ENCODE measurements at places on chromosomes 13 and 19. TPM values are rescaled to one million over a fixed set of nuclear protein-coding genes. Genes with fewer than 3 reads are reported as not detected.

Gene A1BG
- 14.0 TPM for total RNA-seq

Gene PNMA8C
- total RNA-seq = 0.18 TPM

- DNase-seq = no peak
Measured at GRCh38 chr13:73300718-73301425, 242.1 kb downstream of the KLF5 start.

DNA sequence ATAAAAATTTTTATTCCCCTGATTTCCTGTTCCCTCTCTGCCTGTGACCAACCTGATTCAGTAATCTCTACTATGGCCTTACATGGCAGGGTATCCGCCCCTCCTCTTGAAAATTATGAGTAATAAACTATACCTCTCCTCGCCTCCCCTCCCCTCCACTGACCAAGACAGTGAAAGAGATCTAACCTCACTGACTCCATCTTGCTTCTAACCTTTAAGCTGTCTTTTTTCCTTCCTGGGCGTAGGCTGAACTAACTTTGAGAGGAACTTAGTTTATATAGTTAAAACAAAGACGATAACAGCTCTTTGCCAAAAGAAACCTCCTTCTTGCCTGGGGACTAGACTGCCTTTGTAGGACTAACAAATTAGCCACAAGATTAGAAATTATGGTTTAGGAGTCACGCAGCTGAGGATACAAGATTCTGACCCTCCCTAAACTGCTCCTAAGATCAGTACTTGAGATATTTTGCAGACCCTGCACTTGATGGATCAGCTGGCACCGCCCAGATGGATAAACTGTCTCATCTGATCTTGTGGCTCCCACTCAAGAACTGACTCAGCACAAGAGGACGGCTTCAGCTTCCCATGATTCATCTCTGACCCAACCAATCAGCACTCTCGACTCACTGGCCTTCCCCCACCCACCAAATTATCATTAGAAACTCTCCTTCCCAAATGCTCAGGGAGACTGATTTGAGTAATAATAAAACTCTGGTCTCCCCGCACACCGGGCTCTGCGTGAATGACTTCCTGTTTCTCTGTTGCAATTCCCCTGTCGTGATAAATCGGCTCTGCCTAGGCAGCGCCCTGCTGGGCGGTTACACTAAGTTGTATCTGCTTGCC, 187.1 kb downstream of the TDRD3 start:
- no peak for DNase-seq

DNA sequence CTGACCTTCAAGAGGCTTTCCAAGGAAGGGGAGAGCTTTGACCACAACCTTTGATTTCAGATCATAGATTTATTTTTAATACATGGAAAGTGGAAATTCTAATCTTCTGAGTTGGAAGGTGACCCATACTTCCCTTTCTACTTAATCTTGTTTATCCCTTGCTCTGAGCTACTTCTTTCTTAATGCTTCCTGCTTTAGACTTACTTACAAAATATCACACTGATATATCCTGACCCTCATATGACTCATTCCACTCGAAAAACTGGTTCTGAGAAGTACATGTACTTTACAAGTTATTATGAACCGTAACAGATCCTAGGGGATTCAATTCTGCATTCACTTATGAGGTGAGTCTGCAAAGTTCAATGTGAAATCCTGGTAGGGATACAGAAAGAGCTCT, 76.2 kb upstream of the IRS2 start:
- DNase-seq = no peak

DNA sequence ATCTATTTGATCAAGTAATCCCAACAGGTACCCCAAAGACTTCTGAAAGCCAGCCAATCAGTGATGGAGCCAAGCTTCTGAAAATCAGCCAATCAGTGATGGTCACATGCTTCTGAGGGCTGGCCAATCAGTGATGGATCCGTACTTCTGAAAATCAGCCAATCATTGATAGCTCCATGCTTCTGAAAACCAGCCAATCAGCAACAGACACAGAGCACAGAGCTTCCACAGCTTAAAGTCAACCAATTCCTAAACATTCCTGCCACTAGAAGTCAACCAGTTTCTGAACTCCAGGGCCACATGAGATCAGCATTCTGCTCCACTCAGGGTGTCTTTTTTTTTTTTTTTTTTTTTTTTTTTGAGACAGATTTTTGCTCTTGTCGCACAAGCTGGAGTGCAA, 8.2 kb upstream of the HSD17B14 start:
- DNase-seq = no peak

GRCh38 chr19:53853707-53854106, 14.0 kb upstream of the MYADM start:
- DNase-seq = no peak

GRCh38 chr19:54707962-54708361, 16.3 kb upstream of the KIR3DL3 start:
- DNase-seq = no peak

Gene TNNI3
- total RNA-seq = 2.3 TPM

GRCh38 chr13:51647067-51647466, 62.8 kb downstream of the WDFY2 start:
- DNase-seq = no peak

DNA sequence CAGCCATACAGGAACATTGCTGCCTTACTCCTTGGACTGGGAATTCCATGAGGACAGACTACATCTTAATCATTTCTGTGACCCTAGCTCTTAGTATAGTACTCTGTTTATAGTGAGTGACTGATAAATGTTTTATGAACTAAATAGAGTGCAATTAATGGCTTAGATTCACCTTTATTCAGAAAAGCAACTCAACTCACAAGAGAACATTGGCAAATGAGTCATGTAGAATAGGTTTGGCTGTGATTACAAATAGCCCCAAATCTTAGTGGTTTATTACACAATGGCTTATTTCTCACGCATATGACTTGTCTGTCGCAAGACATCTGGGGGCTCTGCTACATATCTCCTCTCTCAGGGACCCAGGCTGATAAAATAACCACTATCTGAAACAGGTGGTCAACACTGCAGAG, 121.6 kb upstream of the KL start:
- no peak for DNase-seq

- no peak for DNase-seq
Measured at GRCh38 chr19:43229315-43229714, 23.9 kb upstream of the PSG4 start.

Gene HIPK4
- 0.21 TPM for total RNA-seq

Gene ZNF541
- 0.89 TPM for total RNA-seq

DNA sequence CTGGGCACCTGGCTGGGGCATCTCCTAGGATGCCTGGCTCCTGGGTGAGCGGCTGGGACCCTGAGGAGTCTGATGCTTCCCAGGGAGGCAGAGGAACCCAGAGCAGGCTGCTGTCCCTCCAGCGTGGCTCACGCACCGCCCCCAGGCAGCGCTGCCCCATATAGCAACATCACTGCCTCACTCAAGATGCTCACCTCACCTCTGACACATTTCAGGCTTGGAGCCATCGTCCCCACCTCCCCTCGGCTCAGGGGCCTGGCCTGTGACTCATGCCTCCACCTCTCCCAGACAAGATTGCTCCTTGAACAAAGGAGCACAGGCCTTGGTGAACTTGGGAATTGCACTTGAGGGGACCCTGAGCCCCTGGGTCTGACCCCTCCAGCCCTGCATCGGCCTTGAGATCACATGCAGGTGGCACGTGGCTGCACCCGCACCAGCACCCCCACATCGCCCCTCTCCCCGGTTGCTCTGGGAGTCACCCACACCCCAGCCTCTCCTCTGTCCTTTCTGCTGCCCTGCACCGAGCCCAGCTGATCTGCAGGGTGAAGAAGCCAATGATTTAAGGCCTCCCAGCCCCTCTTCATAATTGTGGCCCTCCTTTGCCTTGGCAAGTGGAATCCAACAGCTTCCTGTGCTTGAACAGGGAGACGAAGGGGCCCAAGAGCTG, 11.2 kb downstream of the CEBPA start:
- DNase-seq = peak; percentile 65

Gene KLC3
- 1.4 TPM for total RNA-seq

- DNase-seq = no peak
Measured at GRCh38 chr19:57512845-57513244, 13.1 kb downstream of the ZNF773 start.

DNA sequence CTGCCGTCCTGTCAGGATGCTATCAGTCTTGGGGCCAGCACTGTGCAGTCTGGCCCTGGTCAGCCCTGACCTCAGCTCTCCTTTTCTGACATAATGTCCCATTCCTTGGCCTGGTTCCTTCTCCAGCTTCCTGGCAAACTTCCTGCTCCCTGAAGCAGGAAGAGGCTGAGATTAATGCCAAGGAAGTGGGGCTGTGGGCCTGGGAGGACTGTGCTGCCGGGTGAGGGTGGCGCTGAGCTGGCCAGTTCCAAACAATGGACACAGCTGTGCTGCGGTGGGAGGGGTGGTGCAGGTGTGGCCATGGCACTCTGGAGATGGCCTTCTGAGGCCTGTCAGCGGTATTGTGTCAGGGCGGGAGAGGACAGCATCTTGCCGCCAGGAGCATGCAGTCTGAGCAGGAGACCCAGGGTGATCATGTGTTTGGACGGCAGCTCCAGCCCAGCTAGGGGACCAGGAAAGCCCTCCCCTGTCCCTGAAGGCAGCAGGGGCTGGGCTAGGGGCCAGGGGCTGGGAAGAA, 30.9 kb downstream of the TUBA3C start:
- no peak for DNase-seq

Gene ARRDC5
- 0.83 TPM for total RNA-seq

DNA sequence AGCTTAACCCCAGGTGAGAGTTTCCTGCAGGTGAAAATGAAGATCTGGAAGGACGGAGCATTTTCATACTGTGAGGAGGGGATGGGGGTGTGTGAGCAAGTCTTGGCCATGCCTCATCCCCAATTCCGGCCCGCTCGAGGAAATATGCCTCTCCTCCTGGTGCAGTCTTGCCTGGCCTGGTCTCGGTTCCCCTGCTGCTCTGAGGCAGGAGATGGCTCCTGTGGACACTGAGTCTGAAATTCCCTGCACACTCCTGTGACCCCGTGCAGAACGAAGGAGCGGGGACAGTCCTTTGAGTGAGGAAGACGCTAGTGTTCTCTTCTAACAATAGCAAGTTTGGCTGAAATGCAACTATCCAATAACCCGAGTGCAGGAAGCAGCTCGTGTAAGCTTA, 329 bp upstream of the ZNF439 start:
- DNase-seq = no peak

Gene GRIN2D
- total RNA-seq = 0.95 TPM

DNA sequence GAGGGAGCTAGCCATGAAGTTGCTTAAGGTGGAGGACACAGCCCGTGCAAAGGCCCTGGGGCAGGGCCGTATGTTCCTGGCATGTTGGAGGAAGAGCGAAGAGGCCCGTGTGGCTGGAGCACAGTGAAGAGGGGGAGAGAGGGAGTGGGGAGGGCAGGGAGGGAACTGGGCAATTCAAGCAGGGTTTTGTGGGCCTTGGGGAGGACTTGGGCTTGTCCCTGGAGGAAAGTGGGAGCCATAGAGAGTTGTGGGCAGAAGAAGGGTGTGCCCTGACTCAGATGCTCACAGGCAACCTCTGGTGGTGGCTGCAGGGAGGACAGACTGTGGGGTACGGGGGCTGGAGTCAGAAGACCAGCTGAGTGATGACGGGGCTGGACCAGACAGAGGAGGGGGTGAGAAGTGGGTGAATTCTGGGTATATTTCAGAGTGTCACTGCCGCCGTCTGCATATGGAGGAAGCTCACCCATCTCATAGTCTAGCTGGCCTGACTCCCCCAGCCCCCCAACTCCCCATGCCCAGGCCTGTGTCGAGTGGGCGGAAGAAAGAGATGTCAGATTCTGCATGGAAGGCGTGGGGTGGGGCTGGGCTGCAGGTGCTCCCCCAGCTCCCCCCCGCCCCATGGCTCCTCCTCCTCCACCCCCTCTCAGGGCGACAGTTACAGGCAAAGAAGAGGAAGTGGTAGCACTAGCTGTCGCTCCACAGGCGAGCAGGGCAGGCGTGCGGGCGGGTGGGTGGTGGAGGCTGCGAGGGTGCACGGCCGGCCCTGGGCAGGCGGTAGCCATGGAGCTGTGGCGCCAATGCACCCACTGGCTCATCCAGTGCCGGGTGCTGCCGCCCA, at the start of gene VAV1:
TSS of gene VAV1 (plus strand) at position 681 of the 838 bp plus-strand sequence. CDS start at position 781, 100 bp downstream.
- peak; percentile 85 for DNase-seq

Gene PLVAP
- 25.9 TPM for total RNA-seq

DNA sequence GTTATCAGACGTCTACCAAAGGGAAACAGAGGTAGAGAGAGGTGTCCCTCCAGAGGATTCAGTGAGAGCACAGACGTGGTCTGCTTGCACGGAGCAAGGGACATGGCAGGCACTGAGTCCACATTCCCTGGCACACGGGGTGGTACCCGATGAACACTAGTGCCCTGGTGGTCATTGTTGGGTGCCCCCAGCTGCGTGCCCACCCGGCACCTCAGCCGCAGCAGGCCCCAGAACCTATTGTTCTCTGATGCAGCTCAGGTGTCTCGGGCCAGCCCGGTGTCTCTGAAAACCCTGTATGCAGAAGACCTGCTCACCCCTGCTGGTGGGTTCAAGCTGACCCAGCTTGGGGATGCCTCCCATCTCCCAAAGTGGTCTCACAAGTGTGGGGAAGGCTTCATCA, 11.9 kb downstream of the SUGP1 start:
- DNase-seq = no peak

DNA sequence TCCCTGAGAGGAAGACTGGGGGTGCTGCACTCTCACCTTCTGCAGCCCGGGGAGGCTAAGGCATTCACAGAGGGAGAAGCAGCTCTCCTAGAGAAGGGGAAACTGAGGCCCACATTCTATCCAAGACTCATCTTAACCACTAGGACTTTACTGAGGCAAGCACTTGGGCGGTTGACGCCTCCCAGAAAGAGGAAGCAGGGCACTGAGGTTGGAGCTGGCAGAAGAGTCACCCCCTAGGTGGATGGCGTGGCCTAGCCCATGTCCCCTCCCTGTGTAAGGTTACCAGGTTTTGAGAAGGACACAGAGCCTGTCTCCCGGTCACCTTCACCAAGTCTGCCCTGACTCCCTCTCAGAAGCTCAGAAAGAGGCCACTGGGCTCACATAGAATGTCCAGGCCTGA, 2.7 kb downstream of the S1PR2 start:
- no peak for DNase-seq

DNA sequence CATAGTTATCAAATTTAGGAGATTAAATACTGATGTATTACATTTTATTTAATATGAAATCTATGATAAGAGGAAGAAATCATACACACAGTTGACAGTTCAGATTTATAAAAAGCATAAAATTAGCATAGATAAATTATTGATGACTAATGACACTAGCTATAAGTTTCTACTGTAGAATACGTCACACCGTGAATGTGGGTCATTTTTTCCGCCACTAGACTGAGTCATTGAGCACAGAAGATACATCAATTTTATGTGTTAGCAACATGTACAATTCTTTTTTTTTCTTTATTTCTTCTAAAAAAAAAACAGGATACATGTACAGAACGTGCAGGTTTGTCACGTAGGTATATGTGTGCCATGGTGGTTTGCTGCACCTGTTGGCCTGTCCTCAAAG, 22.2 kb downstream of the AP2S1 start:
- no peak for DNase-seq

GRCh38 chr13:33766329-33767123, 51.4 kb upstream of the RFC3 start:
- DNase-seq = no peak

All from lower lobe of right lung (tissue), 2 donors.